ENCODE measurements at places on chromosomes 2 and 18. TPM values are rescaled to one million over a fixed set of nuclear protein-coding genes. Genes with fewer than 3 reads are reported as not detected.

DNA sequence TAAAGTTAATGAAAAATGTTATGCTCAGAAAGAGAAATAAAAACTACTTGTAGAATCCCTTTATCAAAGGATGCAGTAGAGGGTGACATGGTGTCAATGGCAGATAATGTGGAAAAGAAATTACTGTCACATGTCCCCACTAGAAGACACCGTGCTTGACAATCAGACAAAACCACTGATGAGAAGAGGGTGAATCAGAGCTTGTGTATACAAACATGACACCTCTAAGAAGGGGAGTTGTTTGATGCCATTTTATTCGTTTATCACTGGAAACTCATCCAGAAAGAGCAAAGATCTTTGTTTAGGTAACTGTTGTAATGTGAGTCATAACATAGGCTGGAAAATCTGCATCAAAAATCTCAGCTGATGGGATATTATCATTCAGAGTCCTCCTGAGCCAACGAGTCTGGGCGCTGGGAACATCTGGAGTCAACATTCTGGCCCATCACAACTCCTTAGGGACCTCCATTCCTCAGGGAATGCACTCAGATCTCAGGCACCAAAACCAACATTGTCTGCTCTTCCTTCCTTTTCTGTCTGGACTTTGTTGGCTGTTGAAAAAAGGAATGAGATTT, 49.5 kb upstream of the RAB12 start:
- DNase-seq, result no peak

DNA sequence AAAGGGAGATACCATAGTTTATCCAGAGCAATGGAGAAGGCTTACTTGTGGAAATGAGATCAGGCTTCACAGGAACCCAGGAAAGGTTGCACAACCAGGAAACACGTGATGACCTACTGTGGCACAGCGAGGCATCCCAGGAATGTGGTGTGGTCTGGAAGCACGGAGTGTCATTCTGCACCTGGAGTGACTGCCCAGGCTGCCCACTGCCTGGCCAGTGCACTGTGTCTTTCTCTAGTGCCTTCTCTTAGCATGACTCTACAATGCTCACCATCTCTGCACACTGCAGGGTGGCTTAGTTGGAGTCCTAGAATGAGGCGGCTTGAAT, 48.9 kb downstream of the CHST9 start:
- DNase-seq, result no peak

Gene TMEM150A
- 13.2 TPM for total RNA-seq

GRCh38 chr2:18837240-18837639, 247.9 kb upstream of the NT5C1B start:
- no peak for DNase-seq

DNA sequence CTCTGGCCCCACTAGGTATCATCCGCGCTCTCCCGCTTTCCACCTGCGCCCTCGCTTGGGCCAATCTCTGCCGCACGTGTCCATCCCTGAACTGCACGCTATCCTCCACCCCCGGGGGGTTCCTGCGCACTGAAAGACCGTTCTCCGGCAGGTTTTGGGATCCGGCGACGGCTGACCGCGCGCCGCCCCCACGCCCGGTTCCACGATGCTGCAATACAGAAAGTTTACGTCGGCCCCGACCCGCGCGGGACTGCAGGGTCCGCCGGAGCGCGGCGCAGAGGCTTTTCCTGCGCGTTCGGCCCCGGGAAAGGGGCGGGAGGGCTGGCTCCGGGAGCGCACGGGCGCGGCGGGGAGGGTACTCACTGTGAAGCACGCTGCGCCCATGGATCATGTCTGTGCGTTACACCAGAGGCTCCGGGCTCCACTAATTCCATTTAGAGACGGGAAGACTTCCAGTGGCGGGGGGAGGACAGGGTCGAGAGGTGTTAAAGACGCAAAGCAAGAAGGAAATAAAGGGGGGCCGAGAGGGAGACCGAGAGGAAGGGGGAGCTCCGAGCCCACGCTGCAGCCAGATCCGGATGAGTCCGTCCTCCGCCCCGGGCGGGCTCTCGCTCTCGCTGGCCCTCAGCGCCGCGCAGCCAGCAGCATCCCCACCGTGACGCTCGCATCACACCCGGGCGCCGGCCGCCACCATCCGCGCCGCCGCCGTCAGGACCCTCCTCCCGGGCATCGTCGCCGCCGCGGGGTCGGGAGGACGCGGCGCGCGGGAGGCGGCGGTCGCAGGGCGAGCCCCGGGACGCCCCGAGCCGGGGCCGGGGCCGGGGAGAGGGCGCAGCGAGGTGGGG, 664 bp downstream of the NETO1 start:
- DNase-seq, result peak; percentile 24

GRCh38 chr2:213065583-213066442, 85.6 kb downstream of the IKZF2 start:
- no peak for DNase-seq

DNA sequence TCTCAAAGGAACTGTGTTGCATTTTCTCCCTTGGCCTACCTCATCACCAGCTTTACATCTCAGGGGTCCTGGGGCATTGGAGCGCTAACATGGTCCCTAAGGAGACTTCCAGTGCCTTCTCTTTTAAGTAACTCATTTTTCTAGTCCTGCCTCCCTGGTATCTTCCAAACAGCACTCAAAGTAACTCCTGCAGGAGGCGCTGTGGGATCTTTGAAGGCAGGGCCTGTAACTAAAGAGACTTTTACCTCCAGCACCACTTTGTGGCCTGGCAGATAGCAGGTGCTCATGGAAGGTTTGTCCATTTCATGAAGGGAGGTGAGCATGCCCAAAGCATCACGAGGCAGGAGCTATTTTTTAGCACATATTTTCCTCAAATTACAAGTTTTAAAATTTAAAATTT, 411.0 kb upstream of the GYPC start:
- DNase-seq, result no peak

- DNase-seq, result no peak
Measured at GRCh38 chr2:98158305-98158704, 71.3 kb downstream of the VWA3B start.

DNA sequence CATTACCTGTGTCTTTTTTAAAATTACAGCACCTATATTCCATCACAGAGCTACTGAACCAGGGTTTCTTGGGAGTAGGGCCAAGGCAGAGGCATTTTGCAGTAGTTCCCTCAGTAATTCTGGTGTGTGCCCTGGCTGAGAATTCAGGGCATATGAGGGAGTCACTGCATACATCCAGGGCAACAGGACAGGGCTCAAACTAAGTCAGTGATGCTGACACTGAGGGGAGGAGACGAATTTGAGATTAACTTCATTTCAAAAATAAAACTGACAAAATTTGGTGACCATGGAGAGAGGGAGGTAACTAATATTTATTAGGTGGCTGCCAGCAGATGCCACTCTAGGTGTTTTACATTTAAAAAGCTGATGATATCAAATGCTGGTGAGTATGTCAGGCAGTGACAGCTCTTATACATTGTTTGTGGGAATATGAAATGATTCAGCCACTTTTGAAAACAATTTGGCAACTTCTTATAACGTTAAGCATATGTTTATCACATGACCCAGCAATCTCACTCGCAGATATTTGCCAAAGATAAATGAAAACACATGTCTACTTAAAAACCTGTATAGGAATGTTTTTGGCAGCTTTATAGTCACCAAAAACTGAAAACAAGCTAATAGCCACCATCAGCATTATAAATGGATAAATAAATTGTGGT, 20.3 kb downstream of the STRADB start:
- no peak for DNase-seq

Gene PROC
- total RNA-seq, result not detected

- no peak for DNase-seq
Measured at GRCh38 chr2:158729873-158730620, 65.1 kb upstream of the DAPL1 start.

DNA sequence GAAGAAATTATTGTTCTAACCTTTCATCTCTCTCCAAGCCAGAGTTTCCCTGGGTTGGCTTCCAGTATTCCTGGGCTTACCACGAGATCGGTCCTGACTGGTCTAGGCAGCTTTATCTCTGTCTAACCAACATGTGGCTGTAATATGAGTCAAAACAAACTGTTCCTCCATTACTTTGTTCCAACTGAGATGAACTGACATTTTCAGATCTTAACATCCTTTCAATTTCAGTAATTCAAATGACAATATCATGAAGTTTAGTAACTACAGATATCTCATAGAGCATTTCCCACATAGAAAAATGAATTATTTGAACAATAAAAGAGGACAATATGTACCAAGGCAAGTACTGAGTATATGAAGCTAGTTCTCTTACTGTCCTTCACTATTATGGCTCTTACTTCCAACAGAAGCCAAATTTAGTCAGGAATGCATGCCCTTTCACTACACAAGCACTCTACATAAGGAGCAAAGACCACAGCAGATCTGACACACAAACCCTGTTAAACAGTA, 15.5 kb downstream of the SLC25A12 start:
- no peak for DNase-seq

- DNase-seq, result no peak
Measured at GRCh38 chr18:63262369-63263335, 56.9 kb downstream of the BCL2 start.

DNA sequence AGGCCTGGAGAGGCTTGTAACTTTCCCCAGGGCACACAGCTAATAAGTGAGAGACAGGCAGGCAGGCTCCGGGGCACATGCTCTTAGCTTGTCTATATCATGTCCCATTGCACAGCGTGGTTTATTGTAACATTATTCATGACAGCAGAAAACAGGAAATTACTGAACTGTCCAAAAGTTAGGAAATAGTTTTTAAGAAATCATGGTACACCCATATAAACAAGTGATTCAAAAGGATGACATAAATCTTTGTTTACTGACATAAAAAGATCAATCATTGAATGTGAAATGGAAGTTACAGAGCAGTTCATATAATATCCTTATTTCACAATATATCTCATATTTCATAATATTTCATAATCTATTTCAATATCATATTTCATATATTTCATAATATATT, 34.3 kb upstream of the TXNDC2 start:
- no peak for DNase-seq

DNA sequence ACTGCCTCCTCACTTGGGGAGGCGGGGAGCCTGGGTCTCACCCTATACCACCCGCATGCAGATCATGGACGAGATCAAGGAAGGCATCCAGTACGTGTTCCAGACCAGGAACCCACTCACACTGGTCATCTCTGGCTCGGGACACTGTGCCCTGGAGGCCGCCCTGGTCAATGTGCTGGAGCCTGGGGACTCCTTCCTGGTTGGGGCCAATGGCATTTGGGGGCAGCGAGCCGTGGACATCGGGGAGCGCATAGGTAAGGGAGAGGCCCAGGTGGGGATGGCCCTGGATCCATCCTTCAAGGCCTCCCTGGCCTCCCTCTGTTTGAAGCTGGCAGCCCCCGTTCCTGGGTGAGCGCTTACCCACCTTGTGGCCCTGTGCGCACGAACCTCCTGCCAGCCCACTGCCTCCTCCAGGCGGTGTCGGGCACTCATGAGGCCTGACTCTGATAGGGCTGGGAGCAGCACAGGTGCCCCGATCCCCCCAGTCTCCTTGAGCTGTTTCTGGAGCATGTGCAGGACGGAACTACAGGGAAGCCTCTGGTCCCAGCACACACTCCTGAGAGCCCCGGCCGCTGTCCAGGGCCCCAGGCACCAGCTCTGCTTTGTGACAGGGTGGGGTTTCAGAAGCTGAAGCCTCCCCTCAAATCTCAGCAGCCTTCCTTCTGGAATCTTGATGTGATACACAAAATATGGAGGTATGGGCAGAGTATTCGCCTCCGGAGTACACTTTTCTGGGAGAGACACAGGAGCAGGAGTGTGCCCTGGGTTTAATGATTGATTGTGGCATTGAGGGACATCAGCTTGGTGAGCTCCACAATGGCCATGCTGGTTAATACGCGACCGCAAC, 708 bp downstream of the AGXT start:
- DNase-seq, result no peak

GRCh38 chr2:240585101-240585500, 1.4 kb upstream of the CAPN10 start:
- no peak for DNase-seq

DNA sequence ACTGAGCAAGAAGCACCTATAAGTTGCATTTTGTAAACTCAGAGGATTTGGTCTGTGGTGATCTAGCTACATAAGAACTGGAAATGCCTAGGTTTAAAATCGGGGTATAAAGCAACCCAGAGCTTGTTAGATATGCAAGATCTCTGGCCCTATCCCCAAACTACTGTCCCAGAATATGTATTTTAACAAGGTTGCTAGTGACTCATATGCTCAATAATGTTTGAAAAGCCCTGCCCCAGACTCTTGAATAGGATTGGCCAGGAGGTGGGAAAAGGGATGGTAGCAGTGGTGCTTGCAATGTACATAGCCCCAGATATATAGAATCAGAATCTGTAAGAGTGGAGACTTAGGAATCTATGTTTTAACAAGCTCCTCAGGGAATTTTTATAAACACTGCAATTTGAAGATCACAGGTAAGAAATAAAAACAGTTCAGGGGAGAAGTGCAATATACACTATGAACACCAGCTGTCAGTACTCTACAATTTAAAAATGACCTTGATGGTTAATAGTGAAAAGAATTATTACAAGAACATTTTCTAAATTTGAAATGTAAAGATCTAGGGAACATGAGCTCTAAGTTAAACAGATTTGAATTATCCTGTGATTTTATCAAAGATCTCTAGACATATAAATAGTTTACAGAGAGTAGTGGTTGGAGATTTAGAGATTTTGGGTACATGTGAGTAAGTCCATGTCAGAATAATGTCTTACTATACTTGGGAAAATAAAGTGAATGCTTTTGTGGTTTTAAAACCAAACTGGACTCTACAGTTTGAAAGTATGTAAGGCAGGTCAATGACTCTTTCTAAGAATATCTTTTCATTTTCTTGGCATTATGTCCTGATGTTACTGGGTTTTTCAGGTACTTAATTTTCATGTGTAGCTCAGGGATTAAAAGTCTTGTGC, 7.7 kb upstream of the MMADHC start:
- DNase-seq, result no peak

DNA sequence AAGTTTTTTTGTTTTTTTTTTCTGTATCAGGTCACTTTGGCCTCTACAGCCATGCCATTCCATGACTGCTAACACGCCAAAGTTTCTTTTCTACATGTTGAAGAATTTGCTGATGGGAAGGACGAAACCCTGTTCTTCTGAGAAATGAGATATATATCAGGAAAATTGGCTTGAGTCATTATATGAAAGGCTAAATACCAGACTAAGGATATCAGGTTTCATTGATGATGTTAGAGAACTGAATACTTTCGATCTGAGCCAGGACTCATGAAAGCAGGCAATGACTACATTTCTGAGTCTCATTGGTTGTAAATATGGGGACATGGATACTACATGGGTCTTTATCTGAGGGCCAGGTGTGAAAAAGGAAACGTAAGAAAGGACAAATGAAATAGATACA, 181.4 kb downstream of the OSR1 start:
- no peak for DNase-seq

Gene RGPD3
- 0.27 TPM for total RNA-seq

Gene SPATA3
- total RNA-seq, result not detected

GRCh38 chr18:61554117-61554776, 221.0 kb downstream of the CDH20 start:
- DNase-seq, result no peak

DNA sequence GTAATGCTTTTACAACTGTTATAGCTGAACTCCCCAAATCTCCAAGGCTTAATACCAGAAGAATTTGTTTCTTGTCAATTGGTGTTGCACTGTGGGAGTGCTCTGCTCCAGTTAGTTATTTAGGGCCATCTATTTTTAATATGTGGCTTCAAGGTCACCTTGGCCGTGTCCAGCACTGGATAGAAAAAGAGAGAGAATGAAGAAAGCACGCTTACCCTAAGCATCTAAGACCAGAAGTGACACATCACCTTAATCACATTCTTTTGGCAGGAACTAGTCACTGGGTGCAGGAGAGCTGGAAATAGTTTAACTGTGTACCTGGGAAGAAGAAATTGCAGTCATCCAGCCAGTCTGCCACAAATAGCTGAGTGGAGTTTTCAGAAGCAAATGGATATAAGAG, 78.8 kb downstream of the VWC2L start:
- no peak for DNase-seq

Gene LAMA1
- total RNA-seq, result not detected

Gene PRSS56
- not detected for total RNA-seq

- no peak for DNase-seq
Measured at GRCh38 chr18:76672627-76673026, 149.7 kb upstream of the ZNF236 start.
